Fibroblast of mammary gland (primary cell): ENCODE measurements at places on chromosomes 1 and 21.

GRCh38 chr1:2187619-2188018 lies 7.0 kb downstream of the FAAP20 start:
- no peak for DNase-seq

GRCh38 chr1:207393610-207394009 lies 60.5 kb upstream of the CR2 start:
- peak; percentile 98 for DNase-seq

GRCh38 chr1:5620418-5620817 lies 371.8 kb downstream of the NPHP4 start:
- no peak for DNase-seq

DNA sequence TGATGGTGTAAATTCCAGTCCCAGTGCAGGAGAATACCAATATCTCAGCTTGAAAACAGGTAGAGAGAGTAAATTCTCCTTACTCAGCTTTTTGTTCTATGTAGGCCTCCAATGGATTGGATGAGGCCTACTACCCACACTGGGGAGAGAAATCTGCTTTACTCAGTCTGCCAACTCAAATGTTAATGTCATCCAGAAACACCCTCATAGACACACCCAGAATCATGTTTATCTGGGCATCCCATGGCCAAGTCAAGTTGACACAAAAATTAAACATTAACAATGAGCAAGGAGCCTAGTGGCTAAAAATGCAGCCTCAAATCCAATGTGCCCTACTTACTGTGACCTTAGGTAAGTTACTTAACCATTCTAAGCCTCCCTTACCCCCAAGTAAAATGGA lies 6.9 kb upstream of the HLX start:
- no peak for DNase-seq

DNA sequence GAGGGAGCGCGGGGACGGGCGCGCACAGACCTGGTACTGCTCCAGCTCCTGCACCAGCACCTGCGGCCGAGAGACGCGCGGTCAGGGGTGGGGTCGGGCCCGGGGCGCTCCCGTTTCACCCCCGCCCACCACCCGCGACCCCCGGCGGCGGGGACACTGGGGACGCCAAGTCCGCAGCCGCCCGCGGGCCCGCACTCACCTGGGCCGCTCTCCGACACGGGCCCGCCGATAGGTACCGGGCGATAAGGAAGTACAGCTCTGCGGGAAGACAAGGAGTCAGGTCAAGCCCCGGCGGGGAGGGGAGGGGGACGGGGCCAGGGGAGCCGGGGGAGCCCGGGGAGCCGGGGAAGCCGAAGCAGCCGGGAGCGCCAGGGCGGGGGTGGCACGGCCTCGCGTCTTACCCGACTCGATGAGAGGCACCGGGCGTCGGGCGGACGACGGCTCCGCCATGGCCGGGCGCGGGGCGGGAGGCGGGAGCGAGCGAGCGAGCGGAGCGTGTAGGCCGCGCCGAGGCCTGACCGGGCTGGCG lies 326 bp downstream of the BRWD1 start:
- no peak for DNase-seq

- no peak for DNase-seq
These were observed 43.9 kb downstream of the DSCAM start for GRCh38 chr21:40803101-40803500.

DNA sequence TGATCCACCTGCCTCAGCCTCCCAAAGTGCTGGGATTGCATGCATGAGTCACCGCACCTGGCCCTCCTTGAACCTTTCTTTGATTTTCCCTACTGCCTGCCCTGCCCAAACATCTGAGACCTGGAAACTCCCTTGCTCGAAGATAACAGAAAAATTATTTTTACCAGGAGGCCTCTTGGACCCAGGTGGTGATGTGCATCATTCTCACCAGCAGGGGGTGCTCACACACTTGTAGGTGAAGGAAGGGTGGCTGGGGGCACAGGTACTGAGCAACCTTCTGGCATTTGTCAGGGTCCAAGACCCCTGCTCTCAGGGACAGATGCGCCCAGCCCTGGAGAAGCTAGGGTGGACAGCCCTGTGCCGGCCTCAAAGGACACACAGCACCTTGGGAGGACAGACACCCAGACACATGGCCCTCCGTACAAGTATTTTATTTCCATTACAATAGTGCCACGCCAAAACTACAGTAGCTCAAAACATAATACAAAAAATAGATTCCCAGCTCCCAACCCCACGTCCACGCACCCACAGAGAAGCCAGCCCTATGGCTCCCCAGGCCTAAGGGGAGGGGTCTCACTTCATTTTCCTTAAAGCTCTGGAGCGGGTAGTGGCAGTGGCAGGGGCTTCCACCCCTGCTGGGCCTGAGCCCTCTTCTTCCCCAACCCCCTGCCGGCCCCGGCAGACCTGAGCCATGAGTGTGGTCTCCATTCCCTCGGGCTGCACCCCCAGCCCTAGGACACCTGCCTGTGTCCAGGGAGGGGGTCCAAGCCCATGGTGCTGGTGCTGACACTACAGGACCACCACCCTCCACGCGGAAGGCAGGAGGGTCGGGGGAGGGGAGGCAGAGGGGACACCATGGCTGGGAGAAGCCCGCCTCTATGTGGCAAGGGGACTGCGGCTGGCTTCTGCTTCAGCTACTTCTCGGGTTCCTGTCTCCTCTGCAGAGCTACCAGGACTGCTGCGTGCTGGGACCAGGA lies 40.4 kb upstream of the EIF4G3 start:
- DNase-seq, result peak; percentile 49

GRCh38 chr1:27166929-27167328 lies 12.0 kb upstream of the SLC9A1 start:
- no peak for DNase-seq

DNA sequence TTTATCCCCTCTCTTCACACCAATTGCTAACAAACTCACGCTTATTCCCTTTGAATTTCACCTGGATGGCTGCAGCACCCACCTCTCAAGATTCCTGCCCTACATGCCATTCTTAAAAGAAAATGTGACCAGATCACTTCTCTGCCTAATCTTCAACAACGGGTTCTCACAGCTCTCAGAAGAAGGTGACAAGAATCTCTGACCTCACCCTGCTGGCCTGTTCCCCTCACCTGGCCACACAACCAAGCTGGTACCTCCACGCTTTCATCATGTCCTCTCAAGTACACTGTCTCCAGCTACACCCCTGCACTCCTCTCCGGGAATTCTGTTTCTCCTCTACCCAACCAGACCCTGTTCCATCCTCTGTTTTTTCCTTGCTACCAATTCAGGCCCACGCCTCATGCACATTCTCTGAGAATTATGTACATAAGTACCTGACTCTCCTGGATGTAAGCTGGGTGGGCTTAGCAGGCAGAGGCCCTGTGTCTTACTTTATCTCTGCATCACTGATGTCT lies 5.9 kb upstream of the LSS start:
- no peak for DNase-seq

DNA sequence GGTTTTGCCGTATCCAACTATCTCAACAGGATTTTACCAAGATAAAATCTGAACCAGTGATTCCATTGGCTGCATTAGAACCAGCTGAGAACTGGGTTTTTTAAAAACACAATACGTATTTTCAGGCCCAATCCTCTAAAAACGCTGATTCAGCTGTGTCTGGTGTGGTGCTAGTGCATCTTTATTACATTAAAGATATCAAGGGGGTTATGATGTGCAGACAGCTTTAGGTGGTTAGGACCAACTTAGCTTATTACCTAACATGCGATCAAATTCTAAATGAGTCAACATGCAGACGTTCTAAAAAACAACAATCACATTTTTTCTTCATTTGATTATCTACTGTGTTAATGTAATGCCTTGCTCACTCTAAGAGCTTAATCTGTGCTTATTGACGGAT lies 32.0 kb upstream of the EXO1 start:
- DNase-seq, result no peak

GRCh38 chr1:10644307-10645128 lies 151.9 kb downstream of the CASZ1 start:
- peak; percentile 24 for DNase-seq

- DNase-seq, result no peak
These were observed 44.7 kb downstream of the YARS1 start for GRCh38 chr1:32772281-32773017.

DNA sequence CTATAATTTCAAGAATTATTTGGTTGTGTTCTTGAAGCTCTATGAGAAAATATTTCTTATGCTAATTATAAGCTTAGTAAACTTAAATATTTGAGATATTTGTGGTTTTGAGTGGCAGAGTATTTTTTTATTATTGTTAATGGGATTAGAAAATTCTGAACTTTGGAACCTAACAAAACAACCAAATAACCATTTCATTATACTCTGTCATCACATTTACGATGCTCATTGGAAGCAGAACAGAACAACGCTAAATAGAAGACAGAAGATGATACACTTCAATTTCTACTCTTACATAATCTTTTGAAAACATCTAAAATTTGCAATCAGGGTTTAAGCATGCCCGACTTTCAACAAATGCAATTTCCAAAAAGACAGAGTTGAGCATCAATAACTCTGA lies 270.2 kb downstream of the PTPRC start:
- DNase-seq, result no peak

DNA sequence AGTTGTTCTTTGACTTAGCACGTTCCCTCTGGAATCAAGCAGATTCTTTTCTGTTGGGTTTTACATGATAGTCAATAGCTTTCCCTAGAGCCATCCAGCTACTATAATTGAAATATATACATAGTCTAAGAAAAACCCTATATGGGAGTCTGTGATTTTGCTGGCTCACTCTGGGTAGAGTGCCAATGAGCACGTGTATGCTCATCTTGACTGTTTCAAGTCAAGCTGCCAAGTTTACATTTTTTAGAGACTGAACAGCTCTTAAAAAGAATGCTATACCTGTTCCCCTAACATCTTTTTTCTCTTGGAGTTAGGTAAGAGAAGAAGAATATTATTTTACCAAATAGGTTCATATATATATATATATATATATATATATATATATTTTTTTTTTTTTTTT lies 182.8 kb upstream of the NRIP1 start:
- peak; percentile 39 for DNase-seq

- peak; percentile 99 for DNase-seq
These were observed 4.9 kb upstream of the CAPN2 start for GRCh38 chr1:223707256-223708000.

DNA sequence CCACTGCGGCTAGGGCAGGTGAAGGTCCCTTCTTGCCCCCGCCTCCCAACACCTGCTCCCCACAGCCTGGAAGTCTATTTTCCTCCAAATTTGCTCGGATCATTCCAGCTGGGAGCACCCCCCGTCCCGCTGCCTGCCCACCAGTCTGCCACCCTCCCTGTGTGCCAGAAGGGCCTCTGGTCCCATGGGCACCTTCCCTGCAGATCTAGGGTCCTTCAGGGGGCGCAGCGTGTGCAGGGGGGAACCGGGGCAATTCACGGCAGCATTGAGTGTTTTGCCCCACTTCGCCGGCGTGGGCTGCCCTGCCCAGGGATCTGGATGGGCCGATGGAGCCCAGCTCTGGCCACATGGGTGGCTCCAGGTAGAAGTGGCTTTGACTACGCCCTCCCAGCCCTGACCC lies 26.3 kb upstream of the PEX10 start:
- no peak for DNase-seq

GRCh38 chr1:66156144-66156543 lies 363.4 kb downstream of the PDE4B start:
- DNase-seq, result no peak
